ENCODE measurements at places on chromosomes 5 and 9.

DNA sequence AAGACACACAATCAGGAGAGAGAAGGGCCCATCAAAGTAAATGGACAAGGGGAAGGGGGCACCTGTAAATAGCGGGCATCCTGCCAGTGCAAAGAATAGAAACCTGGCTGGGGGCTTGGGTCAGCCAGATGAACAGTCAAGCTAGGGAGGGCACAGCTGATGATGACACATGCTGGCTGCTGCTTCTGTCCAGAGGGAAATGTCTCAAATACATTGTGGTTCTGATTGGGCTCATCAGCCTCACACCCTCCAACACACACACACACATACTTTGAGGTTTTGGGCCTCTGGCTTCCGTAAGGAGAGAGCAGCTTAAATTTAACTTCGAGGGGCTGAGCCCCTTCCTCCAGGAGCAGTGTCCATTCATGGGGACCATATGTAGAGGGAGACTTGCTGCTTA, 27.6 kb upstream of the SPATA31E1 start:
- no peaks in the 10 kb centered on the region for H3K36me3 ChIP-seq
- H3K4me1 ChIP-seq, result no peaks in the 10 kb centered on the region
- no peak for DNase-seq
- no peak overlapping the region for H3K27ac ChIP-seq

GRCh38 chr5:157236423-157236822, 29.5 kb upstream of the CYFIP2 start:
- no peaks in the 10 kb centered on the region for H3K27me3 ChIP-seq
- no peak for DNase-seq
- no peaks in the 10 kb centered on the region for H3K36me3 ChIP-seq
- H3K27ac ChIP-seq, result no peak overlapping the region

- no peak for DNase-seq
- H3K27me3 ChIP-seq, result peaks cover 90% of the 10 kb centered on the region
- no peak overlapping the region for H3K27ac ChIP-seq
- peaks cover 7% of the 10 kb centered on the region for H3K36me3 ChIP-seq
- H3K4me1 ChIP-seq, result no peaks in the 10 kb centered on the region
Observed at GRCh38 chr5:179184521-179185050, 124.4 kb downstream of the ZNF354C start.

- no peak overlapping the region for H3K4me3 ChIP-seq
- no peaks in the 10 kb centered on the region for H3K27me3 ChIP-seq
- H3K27ac ChIP-seq, result peak overlapping the region; percentile 63
- peaks cover 38% of the 10 kb centered on the region for H3K36me3 ChIP-seq
- peaks cover 84% of the 10 kb centered on the region for H3K4me1 ChIP-seq
Observed at GRCh38 chr5:1097381-1097987, 14.4 kb downstream of the SLC12A7 start.

DNA sequence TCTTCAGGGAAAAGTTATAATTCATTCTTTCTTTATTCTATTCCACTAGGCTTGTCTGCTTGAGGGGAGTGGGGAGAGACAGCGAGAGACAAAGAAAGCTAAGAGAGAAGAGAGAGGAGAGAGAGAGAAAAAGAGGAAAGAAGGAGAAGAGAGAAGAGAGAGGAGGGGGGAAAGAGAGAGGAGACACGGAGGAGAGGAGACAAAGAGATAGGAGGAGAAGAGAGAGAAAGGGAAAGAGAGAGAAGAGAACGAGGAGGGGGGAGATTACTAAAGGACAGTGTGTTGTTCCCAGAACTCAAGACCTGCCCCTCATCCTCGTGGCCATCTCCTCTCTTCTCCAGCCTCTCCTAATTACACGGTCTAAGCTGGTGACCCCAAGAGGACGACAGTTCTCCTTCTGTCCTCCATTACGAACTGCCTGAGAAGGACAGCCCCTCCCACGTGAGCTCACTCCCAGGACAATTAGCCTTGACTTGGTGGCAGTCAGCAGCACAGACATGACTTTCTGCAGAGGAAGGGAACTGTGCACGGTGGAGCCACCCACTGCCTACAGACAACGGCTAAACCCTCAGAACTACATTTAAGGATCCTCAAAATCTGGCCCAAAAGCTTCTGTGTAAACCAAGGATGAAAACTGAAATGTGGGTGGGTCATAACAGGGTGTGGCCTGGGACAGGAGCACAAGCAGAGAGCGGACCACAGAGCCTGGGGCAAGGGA, 99.1 kb downstream of the COL23A1 start:
- no peaks in the 10 kb centered on the region for H3K36me3 ChIP-seq
- H3K27me3 ChIP-seq, result peaks cover 5% of the 10 kb centered on the region
- H3K4me1 ChIP-seq, result peaks cover 10% of the 10 kb centered on the region
- DNase-seq, result no peak

DNA sequence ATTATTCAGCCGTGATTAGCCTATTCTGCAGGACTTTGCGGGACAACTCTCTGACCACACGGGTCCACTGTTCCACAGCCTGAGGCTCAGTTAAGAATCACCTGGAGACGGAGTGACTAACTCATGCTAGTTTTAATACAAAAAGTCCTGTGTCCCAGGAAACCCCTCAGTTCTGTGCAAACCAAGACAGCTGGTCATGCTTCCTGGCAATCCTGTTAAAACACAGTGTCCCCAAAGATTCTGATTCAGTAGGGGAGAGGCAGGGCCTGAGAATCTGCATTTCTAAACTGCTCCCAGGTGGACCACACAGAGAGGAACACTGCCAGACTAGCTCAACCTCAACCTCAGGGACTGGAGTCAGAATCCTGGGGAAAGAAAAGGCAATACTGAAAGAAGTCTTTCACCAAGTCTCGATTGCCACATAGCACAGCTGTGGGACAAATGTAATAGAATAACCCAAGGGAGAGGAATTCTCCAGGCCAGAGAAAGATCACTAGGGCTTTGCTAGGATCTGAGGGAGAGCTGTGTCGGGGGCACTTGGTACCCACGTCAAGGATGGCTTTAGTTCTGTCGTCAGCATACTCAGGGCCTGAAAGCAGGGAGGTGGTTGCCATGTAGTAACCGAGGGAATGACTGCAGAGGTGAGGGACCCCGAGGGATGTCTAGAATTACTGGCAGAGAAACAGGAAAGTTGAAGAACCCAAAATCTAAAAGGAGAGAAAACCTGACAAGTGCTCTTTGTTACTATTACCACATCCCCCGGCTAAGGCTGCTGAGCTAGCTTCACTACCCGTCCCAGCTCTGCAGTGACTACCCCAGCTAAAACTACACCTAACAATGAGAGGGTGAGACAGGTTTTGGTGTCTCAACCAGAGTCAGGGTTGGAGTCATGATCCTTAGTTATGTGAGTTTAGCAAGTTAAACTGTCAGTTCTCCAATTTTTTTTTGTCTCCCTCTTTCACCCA, 8.6 kb downstream of the SUSD1 start:
- no peaks in the 10 kb centered on the region for H3K27me3 ChIP-seq
- no peak overlapping the region for H3K4me3 ChIP-seq
- no peaks in the 10 kb centered on the region for H3K4me1 ChIP-seq
- H3K36me3 ChIP-seq, result no peaks in the 10 kb centered on the region

GRCh38 chr5:90546216-90546837, 12.3 kb upstream of the ADGRV1 start:
- DNase-seq, result no peak
- no peak overlapping the region for H3K4me3 ChIP-seq
- peaks cover 17% of the 10 kb centered on the region for H3K27me3 ChIP-seq
- peaks cover 10% of the 10 kb centered on the region for H3K4me1 ChIP-seq
- no peaks in the 10 kb centered on the region for H3K36me3 ChIP-seq

GRCh38 chr9:137293482-137294090, 8.5 kb downstream of the NRARP start:
- no peaks in the 10 kb centered on the region for H3K36me3 ChIP-seq
- H3K4me3 ChIP-seq, result peak overlapping the region; percentile 11
- peak overlapping the region; percentile 36 for H3K27ac ChIP-seq
- H3K27me3 ChIP-seq, result peaks cover 44% of the 10 kb centered on the region
- peaks cover 41% of the 10 kb centered on the region for H3K4me1 ChIP-seq

DNA sequence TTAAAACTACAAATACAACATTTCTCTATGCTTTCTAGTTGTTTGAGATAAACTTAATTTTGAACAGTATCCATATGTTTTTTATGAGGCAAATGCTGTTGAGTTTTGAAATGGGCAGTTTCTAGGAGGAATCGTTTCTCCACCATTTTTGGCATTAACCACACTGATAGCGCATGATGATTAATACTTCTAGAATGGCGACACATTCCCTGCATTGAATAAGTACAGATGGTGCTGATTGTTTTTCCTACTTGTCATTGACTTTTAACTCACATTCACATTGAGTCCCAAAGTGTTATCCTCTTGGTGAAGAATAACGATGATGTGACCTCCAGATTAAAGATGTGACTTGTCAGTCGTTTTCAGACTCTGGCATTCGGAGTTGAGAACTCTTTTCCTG, 6.5 kb upstream of the CCDC192 start:
- no peaks in the 10 kb centered on the region for H3K36me3 ChIP-seq
- H3K27ac ChIP-seq, result no peak overlapping the region
- H3K4me1 ChIP-seq, result no peaks in the 10 kb centered on the region
- no peaks in the 10 kb centered on the region for H3K27me3 ChIP-seq
- H3K4me3 ChIP-seq, result no peak overlapping the region
- no peak for DNase-seq

- H3K4me3 ChIP-seq, result no peak overlapping the region
- H3K36me3 ChIP-seq, result no peaks in the 10 kb centered on the region
- no peak overlapping the region for H3K27ac ChIP-seq
- no peak for DNase-seq
- no peaks in the 10 kb centered on the region for H3K4me1 ChIP-seq
Observed at GRCh38 chr5:31585895-31586270, 53.0 kb upstream of the PDZD2 start.

- H3K36me3 ChIP-seq, result no peaks in the 10 kb centered on the region
- peaks cover 22% of the 10 kb centered on the region for H3K4me1 ChIP-seq
- no peak overlapping the region for H3K27ac ChIP-seq
- H3K27me3 ChIP-seq, result no peaks in the 10 kb centered on the region
- no peak for DNase-seq
- no peak overlapping the region for H3K4me3 ChIP-seq
Observed at GRCh38 chr9:136001231-136001630, 40.1 kb upstream of the UBAC1 start.

DNA sequence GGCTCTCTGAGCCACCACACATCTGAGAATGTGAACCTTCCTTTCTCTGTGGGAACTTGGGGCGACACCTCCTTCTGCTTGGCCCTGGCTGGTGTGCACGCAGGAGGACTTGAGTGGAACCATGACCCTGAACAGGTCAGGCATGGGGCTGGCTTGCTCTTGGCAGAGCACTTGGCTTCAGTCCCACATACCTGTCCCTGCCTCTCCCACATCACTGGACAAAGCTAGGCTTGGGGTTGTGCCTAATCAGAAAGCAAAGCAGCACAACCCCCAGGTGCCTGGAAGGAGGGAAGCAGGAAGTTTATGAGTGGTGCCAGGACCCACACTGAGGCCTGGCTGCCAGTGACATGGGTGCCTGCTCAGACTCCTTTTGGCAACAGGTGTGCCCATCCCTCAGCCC, 13.2 kb downstream of the GADD45G start:
- no peak overlapping the region for H3K4me3 ChIP-seq
- DNase-seq, result no peak
- H3K36me3 ChIP-seq, result no peaks in the 10 kb centered on the region
- peaks cover 31% of the 10 kb centered on the region for H3K4me1 ChIP-seq

GRCh38 chr5:121976979-121977378, 15.2 kb downstream of the SRFBP1 start:
- H3K27me3 ChIP-seq, result no peaks in the 10 kb centered on the region
- H3K4me1 ChIP-seq, result peaks cover 12% of the 10 kb centered on the region

DNA sequence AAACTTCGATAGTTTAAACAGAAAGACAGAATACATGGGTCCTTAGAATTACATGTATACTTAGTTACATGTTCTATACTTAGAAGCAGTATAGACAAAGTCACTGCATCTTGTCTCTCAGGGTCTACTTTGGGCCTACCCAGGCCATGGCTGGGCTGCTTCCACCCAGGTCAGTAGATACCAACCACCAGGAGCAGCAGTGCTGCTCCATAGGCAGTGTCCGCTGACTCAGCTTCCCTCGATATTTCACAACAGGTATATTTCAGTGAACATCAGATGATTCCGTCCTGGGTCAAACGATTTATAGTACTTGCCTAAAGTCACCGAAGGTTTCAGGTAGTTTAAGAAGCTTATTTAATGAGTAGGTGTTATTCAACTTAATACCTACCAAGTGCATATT, 18.0 kb downstream of the IARS1 start:
- no peak overlapping the region for H3K27ac ChIP-seq
- H3K27me3 ChIP-seq, result no peaks in the 10 kb centered on the region
- H3K4me3 ChIP-seq, result no peak overlapping the region

DNA sequence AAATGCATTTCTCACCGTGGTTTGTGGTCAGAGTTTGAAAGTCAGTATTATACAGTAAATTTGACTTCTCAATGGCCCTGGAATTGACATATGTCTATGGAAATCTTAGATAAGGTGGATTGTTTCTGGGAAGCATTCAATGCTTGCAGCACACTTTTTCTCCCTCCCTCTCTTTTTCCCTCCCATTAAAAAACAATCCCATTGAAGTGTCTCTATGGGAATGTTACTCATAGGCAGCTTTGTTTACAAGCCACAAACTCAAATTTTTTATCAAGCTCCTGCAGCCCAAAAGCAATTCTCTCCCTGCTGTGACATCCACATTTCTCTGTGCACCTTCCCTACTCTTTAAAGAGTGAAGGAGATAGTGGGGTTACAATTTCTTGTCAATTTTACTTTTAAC, 292.1 kb downstream of the ARRDC3 start:
- H3K27ac ChIP-seq, result no peak overlapping the region
- DNase-seq, result no peak
- H3K27me3 ChIP-seq, result no peaks in the 10 kb centered on the region
- no peaks in the 10 kb centered on the region for H3K4me1 ChIP-seq
- H3K4me3 ChIP-seq, result no peak overlapping the region

- no peaks in the 10 kb centered on the region for H3K36me3 ChIP-seq
- no peaks in the 10 kb centered on the region for H3K4me1 ChIP-seq
- H3K4me3 ChIP-seq, result no peak overlapping the region
Observed at GRCh38 chr5:103366918-103367549, 108.5 kb downstream of the MACIR start.

DNA sequence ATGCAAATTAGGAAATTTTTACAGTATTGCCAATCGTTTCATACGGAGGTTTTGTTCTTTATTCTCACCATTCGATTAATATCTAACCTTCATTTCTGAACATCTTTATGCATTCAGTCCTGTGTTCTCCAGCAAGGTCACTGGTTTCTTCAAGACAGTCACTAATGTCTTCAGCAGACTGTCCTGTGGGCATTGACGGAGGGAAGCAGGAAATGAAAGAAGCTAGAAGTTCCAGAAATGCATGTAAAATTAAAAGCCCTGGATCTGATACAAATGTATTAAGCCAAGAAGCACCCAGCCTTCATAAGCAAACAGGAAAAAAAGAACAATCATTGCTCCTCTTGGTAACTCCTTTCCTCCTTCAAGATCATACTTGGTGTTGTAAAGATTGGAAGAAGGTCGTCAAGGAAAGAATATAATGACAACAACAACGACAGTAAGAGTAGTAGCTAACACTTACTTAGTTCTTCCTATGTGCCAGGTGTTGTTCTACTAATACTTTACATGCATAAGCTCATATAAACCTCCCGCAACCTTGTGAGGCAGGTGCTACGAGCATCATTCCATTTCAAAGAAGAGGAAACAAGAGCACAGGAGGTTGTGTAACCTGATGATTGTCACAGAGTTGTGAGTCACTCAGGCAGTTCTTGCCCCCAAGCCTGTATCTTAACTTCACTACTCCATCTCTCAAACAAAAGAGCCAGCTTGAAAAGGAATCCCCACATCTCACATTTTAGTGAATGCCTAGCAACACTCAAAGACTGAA, 59.9 kb upstream of the CER1 start:
- H3K4me1 ChIP-seq, result no peaks in the 10 kb centered on the region
- no peak overlapping the region for H3K4me3 ChIP-seq
- H3K27me3 ChIP-seq, result no peaks in the 10 kb centered on the region
- H3K27ac ChIP-seq, result no peak overlapping the region
- no peaks in the 10 kb centered on the region for H3K36me3 ChIP-seq

Measured in left ventricle myocardium inferior (tissue), 1 donor.